ENCODE measurements at places on chromosomes 12 and 14.
A peak's percentile ranks its signal among the peaks of the same experiment; 100 is the strongest.

GRCh38 chr14:76352639-76353281 is 23.2 kb upstream of the ESRRB start:
- DNase-seq = peak; percentile 14

DNA sequence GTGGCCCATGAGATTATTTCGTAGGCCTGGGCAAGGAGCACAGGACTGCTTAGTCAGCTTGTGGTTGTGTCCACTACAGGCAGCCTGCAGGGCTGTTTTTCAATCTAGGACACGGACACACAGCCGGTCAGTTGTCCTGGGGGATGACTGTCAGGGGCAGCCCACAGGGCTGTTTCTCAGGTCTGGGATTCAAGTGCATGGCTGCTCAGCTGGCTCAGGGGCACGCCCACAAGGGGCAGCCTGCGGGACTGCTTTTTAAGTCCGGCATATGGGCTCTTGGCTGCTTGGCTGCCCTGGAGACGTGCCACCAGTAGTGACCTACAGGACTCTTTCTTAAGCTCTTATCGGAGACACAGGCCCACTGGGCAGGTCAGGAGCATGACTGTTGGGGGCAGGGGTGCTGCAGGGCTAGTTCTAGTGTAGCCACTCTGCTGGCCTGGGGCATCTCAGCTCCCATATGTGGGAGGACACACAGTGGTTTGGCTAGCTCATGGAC is 26.6 kb upstream of the GTF2A1 start:
- no peak for DNase-seq

DNA sequence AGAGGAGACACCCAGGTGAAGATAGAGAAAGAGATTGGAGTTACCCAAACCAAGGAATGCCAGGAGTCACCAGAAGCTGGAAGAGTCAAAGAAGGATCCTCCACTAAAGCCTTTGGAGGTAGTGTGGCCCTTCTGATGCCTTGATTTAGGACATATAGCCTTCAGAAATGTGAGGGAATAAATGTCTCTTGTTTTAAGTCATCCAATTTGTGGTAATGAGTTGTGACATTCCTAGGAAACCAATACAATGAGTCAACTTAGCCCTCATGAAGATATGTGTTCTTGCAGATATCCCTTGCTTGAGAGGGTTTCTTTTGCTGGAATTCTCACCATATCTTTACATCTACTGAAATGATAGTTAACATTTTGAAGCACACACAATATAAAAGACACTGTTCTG is 58.8 kb downstream of the CCER1 start:
- DNase-seq = no peak

DNA sequence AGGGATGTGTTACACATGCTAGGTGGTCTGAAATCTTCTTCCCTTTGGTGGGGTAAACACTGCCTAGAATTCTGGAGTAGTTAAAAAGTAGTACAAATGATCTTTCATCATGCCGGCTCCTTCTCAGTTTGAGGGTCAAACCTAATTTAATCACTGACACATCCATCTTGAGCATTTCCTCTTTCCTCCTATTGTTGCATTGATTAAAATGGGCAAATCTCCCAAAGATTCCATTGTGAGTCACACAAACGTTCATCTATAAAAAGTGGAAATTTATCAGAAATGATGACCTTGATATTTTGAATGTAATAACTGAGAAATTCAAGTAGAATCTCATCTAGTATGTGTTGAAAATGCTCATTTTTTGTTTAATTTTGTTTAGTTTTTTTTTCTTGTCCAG is 996.0 kb downstream of the NRXN3 start:
- no peak for DNase-seq

GRCh38 chr14:80996049-80996901 is 40.9 kb downstream of the TSHR start:
- peak; percentile 56 for DNase-seq

GRCh38 chr12:51820526-51821439 is 27.7 kb downstream of the FIGNL2 start:
- peak; percentile 81 for DNase-seq
